ENCODE measurements at places on chromosomes 6 and 20.
A peak's percentile ranks its signal among the peaks of the same experiment; 100 is the strongest.

GRCh38 chr6:36302227-36302976 is 32.5 kb downstream of the PNPLA1 start:
- DNase-seq, result peak; percentile 99

GRCh38 chr6:141097471-141097870 is 1035.3 kb upstream of the GJE1 start:
- DNase-seq, result no peak

DNA sequence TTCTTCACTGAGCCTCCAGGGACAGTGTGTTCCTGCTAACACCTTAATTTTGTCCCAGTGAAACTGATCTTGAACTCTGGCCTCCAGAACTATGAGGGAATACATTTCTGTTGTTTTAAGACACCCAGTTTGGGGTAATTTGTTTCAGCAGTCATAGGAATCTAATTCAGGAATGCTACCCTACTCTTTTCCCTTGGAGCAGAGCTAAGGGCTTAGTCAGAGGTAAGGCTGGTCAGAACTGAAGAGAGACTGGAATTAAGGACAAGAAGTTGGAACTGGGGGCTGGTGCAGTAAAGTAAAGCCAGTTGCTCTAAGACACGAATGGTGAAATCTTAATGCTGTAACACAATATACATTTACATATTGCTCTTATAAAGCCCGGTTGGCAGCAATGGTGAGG is 809.7 kb downstream of the MAFB start:
- no peak for DNase-seq

DNA sequence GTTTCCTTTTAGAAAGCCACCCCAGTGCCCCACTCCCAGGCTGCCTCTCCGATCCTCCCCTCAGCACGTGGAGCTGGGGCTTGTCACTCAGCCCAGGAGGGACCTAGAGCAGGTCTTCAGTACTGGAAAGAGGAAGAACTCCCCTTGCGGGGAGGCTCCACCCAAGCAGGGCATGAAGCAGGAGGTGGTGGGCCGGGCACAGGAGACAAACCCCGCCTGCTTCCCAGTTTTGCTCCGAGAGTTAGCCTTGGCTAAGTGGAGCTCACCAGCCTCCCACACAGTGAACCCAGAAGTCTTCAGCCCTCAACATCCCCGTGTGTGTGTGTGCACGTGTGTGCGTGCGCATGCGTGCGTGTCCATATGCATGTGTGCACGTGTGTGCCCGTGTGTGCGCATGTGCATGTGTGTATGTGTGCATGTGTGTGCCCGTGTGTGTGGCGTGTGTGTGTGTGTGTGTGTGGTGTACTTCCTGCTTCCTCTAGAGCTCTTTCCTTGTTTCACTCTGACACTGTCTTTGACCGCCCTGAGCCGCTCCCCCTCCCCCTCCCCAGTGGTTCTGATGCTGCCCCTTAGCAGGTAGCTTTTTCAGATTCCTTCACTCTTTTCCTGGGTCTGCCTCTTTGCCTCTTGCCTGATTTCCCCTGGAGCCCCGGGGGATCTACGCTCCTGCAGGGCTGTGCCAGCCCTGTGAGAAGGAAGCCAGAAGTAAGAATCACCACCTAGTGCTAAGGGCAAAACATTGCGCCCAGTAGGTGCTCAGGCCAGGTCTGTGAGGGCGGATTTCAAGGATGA is 239.8 kb downstream of the CDC5L start:
- DNase-seq, result peak; percentile 66

DNA sequence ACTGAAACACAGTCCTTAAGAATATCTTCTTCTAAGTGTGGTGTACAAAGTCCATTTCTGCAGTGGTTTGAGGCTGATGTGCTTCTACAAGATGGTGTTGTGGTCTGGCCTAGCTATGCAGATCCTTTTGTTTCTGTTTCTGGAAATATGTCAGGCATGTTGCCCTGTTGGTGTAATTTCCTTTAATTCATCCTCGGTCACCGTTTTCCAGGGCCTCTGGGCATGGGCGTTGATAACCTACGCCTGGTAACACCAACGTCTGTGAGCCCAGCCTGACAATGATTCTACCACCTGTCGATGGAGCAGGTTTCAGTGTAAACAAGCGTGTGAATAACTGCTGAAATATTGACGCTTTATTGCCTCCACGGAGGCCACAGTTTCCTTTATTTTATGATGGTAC is 33.3 kb upstream of the AFDN start:
- DNase-seq, result no peak

DNA sequence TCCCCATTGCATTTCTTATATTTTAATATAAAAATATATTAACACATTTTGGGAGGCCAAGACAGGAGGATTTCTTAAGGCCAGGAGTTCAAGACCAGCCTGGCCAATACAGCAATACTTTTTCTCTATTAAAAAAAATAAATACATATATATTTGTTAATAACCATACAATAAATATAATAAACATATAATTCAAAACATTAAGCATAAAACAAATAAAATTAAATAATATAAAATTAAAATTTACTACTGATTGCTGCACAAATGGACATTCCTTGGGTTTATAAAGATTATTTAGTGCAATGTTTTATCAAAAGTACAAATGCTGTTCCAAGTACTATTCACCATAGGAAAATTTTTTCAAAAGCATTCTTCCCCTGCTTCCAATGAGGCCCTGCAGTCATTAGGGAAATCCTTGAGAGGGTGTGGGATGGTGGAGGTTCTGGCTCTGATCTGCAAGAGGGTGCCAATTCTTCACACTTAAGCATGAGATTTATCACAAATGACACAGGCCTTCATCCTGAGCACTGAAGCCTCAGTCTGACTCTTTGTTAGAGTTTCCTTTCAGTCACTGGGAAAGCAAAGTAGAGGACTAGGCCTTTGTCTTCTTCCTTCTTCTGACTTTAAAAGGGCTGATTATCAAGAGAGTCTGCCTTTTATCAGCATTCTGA is 596.7 kb downstream of the EPM2A start:
- no peak for DNase-seq

GRCh38 chr6:31871046-31871659 is 7.6 kb downstream of the SLC44A4 start:
- peak; percentile 18 for DNase-seq
